ENCODE measurements at places on chromosomes 11 and 22.

GRCh38 chr22:37326726-37327125 lies 44.4 kb downstream of the CYTH4 start:
- no peak for DNase-seq

- DNase-seq: no peak
Measured at GRCh38 chr22:43620197-43620596, 191.9 kb downstream of the EFCAB6 start.

- DNase-seq: no peak
Measured at GRCh38 chr11:114088836-114089235, 29.3 kb downstream of the ZBTB16 start.

- DNase-seq: no peak
Measured at GRCh38 chr22:41845380-41846267, 12.7 kb downstream of the SREBF2 start.

- DNase-seq: peak; percentile 53
Measured at GRCh38 chr11:117819096-117820040, 5.2 kb downstream of the FXYD2 start.

DNA sequence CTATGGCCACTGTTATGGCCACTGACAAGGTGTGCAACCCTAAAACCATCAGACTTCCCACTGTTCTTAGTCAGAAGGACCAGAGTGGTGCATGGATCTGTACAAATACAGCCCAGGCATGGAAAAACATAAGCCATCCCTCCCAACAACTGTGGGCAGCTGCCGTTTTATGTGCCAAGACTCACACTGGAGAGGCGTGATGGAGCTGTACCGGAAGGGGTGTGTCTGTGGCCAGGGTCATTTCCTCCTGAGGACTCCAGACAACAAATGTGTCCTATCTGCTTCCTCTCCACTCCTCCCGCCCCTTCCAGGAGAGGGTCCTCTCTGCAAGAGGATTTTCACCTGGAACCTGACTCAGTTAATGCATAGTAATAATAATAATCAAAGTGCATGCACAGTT lies 29.5 kb downstream of the KCNJ1 start:
- DNase-seq: no peak

DNA sequence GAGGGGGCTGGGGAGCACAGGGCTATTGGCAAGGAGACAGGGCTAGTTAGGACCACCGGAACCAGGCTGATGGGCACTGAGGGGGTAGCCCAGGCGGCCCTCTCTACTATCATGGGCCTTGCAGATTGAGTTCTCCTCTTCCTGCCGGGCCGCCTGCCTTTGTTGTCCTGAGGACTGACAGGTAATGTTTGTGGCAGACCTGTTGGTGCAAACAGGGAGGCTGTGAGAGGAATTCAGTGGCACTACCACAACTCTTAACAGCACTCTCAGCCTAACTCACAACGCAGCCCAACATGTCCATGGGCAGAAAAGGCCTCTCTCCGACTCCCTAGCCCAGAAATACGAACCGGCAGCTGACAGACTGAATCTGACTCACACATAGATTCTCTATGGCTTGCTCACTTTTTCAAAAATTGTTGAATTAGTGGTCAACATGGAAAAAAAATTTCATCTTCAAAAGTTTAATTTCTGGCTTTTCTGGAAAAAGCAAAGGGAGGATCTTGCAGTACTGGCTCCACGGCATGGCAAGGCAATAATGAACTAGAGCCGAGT lies 11.4 kb downstream of the KCNJ5 start:
- DNase-seq: peak; percentile 77

GRCh38 chr11:34492806-34493414 lies 20.7 kb downstream of the ELF5 start:
- peak; percentile 75 for DNase-seq

DNA sequence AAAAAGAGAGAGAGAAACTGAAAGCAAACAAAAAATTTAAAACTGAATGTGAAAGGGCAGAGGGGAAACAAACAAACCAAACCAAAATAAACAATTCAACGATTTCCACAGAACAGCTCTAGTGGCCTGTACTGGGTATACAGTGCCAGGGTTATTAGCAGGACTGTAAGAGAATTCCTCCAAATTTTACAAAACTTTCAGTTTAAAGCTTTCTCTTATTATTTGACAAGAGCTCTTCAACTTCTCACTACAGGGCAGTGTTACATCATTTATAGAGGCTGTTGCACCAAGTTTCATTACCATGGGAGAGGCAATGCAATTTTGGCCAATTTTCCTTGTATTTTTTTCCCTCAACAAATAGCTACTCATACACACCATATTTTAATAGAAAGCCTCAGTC lies 44.3 kb upstream of the CLPB start:
- DNase-seq: no peak
